Eye (tissue), 1 donor: ENCODE measurements at places on chromosomes 4 and X.

DNA sequence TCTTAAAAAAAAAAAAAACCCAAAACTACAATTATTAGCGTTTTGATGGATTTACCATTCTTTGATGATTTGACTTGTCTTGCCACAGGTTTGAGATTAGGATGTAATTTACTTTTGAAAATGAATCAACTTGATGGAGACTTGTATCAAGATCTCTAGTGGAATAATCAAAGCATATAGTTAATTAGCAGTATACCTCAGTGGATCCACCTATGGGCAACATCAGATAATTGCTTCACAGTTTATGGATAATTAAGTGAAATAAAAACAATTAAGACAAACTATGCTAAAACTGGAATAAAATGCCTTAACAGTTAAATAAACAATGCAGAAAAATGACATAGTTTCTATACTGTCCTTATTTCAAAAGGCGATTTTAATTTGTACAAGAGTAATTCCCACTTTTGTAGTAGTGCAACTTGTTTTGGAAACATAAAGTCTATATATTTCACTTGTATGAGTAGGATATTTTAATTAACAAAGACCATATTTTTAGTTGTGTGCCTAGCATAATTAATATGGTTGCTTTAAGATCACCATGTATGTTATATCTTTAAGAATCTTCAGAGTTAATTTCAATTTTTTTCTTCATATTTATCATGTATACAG, 4.2 kb downstream of the CPEB2 start:
- DNase-seq: peak; percentile 27

DNA sequence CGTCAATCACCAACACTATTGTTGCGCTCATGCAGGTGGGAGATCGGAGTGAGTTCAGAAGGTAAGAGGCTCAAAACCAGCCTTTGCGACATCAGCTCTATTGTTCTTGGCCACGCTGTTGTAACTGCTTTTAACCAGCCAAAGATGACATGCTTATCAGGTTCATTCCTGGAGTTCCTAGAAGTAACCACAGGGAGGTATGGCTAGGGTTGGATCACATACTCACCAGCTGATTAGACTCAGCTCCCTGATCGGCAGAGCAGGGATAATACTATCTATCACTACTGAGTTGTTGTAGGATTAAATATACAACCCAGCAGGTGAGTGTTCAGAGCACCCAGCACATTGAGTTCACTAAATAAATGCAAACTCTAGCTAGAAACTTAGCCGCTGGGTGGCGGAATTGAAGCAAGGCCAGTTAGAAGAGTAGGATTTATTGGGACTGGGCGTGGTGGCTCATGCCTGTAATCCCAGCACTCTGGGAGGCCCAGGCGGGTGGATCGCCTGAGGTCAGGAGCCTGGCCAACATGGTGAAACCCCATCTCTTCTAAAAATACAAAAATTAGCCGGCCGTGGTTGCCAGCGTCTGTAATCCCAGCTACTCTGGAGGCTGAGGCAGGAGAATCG, 12.4 kb downstream of the SLC34A2 start:
- no peak for DNase-seq

DNA sequence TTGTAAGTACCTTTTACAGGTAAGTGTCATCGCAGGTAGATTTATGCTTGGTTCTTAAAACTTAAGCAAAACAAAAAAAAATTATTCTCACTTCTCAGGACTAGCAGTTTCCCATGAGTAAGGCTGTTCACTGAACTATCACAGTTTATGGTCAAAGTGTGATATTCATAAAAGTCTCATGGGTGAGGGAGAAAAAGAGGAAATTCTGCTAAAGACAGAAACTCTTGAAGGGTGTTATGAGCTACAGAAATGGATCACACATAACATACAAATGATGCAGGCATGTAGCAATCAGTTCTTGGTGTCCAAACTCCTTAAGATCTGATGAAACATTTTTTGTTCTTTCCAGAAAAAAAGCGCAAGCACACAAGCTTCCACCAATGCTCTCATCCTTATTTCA, 8.5 kb downstream of the RAB9A start:
- DNase-seq: no peak

- peak; percentile 38 for DNase-seq
Observed at GRCh38 chrX:39652336-39652735, 445.4 kb downstream of the BCOR start.

DNA sequence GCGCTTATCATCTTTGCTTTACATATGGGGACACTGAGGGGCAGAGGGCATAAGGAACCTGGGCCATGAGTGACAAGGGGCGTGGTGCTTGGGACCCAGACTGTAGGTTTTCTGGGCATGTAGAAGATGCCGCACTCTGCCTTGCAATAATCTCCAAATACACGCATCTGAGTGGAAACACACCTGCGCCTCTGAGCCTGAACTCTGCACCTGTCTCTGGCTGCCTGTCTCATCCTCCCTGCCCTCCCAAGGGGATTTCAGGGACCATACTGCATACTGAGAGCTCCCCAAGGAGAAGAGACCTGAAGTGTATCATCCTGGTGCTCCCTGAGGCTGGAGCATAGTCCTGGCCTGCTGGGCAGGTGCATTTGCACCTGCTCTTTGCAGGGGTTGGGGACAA, 34.7 kb upstream of the ASMTL start:
- DNase-seq: no peak

GRCh38 chr4:72194453-72194852, 162.7 kb downstream of the NPFFR2 start:
- no peak for DNase-seq

DNA sequence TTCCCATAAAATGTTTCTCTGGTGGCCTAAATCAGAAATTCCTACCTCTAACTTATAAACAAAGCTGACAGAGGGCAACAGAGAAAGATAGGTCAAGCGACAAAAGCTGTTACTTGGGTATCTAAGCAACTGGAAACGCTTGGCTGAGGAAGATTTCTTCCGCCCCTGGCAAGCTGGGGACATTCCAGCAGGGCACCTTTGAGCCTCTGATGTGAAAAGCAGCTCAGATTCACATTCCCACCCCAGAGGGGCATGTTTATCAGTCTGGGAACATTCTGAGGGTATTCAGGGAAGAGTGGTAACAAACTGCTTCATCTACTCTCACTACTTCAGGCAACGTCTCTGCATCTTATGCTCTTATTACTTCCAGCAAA, 3.5 kb upstream of the CDS1 start:
- peak; percentile 82 for DNase-seq

DNA sequence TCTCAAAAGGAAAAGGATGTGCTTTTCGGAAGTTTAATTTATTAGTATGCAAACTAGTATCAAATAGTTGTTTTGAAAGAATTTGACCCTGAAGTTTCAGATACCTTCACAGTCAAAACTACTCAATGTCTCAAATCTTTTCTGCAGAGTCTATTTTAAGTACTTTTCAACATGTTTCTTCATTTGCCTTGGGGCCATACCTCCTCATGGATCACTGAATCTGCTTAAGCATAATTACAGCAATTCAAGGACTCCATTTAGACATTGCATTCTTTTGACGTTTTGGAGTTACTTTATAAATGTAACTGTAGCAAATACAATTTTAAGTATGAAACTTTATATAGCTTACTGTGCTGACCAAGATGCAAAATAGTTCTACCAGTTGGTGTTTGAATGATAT, 25.5 kb downstream of the PALLD start:
- peak; percentile 76 for DNase-seq

- DNase-seq: no peak
Observed at GRCh38 chrX:133636009-133636408, 220.7 kb upstream of the GPC4 start.

DNA sequence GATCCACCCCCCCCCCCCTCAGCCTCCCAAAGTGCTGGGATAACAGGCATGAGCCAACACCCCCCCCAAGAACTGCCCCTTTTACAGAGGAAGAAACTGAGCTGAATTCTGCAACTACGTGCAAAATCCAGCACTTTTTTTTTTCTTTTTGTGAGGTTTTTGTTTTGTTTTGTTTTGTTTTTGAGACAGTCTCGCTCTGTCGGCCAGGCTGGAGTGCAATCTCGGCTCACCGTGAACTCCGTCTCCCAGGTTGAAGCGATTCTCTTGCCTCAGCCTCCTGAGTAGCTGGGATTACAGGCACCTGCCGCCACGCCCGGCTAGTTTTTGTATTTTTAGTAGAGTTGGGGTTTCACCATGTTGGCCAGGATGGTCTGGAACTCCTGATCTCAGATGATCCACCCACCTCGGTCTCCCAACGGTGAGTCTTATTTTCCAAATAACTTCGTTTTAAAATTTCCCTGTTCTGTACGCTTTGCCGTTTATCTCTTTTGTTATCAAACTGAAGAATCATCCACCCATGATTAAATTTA, 4.9 kb downstream of the CRLF2 start:
- DNase-seq: no peak

- DNase-seq: no peak
Observed at GRCh38 chr4:157600583-157600982, 380.1 kb downstream of the GRIA2 start.

DNA sequence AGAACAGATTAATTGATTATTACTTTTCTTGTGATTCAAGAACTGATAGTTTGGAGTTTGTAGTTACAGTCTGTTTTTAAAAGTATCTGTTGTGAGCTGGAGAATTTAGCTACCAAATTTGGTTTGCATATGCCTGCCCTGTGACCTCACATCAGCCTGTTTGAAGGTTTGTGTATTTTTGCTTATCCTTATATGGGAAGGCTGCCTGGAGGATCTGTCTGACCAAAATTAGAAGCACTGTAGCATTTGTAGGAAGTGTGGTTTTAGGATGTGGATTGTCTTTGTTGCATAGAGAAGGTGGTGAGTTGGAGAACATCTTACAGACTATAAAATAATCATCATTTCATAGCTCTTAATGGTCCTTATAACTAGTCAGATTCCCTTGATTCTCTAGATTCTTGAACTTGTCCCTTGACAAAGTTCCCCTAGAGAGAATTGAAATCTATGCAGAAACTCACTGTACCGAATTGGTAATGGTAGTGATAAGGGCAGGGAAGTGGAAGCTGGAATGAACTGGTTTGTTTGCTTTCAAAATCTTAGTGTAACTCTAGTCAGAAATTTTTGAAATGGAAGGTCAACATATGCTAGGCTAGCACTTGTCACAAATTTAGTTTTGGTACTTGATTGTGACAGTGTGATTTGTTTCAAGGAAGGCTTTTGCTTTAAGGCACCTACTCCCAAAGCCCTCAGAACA, 57.3 kb downstream of the SH3BGRL start:
- DNase-seq: no peak

- no peak for DNase-seq
Observed at GRCh38 chr4:3523628-3524221, 8.5 kb downstream of the LRPAP1 start.

GRCh38 chrX:140917354-140918115, 84.9 kb upstream of the SPANXB1 start:
- no peak for DNase-seq
